NCI-H2081 treated with DMSO at 0.1 percent for 48 hours (cell line): ENCODE measurements at places on chromosomes 6 and 20.

DNA sequence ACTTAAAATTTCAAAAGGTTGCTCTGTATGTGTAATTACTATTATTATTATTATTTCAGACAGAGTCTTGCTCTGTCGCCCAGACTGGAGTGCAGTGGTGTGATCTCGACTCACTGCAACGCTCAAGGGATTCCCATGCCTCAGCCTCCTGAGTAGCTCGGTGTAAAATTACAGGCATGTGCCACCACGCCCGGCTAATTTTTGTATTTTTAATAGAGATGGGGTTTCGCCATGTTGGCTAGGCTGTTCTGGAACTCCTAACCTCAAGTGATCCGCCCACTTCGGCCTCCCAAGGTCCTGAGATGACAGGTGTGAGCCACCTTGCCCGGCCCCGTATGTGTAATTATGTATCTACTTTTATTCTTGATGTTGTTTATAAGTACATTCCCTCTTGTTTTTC is 65.3 kb upstream of the ZNF217 start:
- DNase-seq: no peak

- no peak for DNase-seq
Observed at GRCh38 chr6:56853541-56853940, 101.4 kb upstream of the BEND6 start.

DNA sequence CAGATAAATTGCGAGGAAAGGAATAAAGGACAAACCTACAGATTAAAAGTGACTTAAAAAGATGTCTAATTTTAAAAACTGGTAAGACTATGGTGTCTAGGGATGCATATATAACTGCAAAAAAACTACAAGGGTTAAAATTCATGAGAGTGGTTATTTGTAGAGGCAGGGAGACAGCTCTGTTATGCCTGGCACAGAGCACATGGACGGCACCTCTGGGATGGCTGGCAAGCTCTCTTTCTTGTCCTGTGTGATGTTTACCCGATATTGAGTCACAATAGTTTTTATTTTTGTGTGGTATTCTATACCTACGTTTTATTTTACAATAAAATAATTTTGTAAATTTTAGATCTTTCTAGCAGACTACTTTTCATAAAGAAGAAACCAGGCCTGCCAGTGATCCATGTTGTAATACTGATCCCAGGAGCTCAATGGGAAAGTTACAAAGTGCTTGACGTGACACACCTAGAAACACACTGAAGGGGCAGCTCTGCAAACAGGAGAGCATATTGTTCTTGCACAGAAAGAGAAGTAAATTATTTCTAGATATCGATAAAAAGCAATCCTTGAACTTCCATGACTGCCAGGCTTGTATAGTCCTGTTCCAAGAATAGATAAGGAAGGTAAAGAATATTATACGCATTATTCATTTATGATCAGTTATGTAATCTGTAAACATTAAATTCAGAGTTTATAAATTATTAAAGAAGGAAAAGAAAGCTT is 290.0 kb downstream of the PTPRK start:
- no peak for DNase-seq

DNA sequence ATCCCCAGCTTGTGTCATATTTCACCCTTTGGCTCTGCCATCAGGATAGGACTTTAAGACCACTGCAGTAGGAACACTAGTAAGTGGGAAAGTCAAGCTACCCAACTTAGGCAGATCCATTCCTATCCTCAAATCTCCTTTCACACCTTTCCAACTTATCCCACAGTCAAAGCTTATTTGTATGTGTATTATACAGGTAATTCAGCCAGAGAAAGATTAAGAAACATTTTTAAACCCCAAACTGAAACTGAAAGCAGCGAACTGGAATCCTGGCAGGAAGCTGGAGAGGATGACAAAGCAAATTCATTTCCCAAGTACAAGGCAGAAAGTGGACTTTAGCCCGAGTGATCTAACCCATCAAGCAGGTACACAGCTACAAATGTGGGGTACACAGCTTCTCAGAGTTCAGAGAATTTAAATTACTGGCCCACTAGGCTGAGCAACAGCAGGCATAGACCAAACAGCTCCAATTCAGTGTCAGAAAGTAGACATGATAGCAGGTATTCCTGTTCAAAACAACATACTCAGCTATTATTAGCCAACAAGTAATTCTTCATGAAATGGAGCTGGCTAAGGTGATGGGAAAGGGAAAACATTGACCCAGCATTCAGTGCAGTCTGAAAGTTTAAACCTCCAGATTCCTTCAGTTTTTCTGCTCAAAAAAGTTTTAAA is 39.1 kb downstream of the ILRUN start:
- DNase-seq: no peak
